ENCODE measurements at places on chromosomes 6 and 20. TPM values are rescaled to one million over a fixed set of nuclear protein-coding genes. Genes with fewer than 3 reads are reported as not detected.

The PRR18 gene
- not detected for total RNA-seq

DNA sequence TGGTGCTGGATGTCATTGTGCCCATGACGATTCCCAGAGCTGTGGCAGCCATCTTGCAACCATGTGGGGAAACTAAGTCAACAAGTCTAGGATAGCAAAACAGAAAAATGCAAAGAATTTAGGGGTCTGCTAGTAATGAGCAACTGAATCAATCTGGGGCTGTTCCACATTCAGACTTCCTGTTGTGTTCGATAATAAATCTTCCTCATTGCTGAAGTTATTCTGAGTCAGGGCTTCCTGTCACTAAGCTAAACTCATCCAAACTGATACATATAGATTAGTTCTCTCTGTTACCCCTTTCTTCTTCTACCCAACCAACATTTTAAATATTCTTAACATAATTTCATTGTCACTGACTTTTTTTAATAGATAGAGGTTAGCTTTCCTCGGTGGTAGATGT lies 205.9 kb downstream of the HACE1 start:
- H3K4me3 ChIP-seq = no peak overlapping the region
- no peak for DNase-seq
- H3K4me1 ChIP-seq = no peaks in the 10 kb centered on the region

- no peaks in the 10 kb centered on the region for H3K4me1 ChIP-seq
- no peak overlapping the region for H3K27ac ChIP-seq
- no peak for DNase-seq
- no peaks in the 10 kb centered on the region for H3K36me3 ChIP-seq
- no peaks in the 10 kb centered on the region for H3K27me3 ChIP-seq
Observed at GRCh38 chr20:20608641-20609040, 103.8 kb downstream of the RALGAPA2 start.

DNA sequence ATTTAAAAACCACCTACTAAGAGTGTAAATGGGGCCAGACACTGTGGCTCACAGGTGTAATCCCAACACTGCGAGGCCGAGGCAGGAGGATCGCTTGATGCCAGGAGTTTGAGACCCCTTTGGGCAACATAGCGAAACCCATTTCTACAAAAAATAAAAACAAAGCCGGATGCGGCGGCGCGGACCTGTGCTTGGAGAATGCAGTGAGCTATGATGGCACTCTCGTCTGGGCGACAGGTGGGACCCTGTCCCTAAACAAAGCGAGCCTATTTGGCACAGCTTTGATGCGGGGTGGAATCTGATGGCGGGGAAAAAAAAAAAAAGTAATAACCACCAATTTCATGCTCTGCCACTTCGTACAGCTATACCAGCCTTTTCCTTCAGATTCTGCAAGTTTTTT lies 1.1 kb downstream of the TCP1 start:
- peaks cover 62% of the 10 kb centered on the region for H3K4me1 ChIP-seq
- H3K36me3 ChIP-seq = peaks cover 43% of the 10 kb centered on the region
- no peaks in the 10 kb centered on the region for H3K27me3 ChIP-seq
- peak overlapping the region; percentile 100 for H3K27ac ChIP-seq

The MAFB gene
- 80.5 TPM for total RNA-seq

DNA sequence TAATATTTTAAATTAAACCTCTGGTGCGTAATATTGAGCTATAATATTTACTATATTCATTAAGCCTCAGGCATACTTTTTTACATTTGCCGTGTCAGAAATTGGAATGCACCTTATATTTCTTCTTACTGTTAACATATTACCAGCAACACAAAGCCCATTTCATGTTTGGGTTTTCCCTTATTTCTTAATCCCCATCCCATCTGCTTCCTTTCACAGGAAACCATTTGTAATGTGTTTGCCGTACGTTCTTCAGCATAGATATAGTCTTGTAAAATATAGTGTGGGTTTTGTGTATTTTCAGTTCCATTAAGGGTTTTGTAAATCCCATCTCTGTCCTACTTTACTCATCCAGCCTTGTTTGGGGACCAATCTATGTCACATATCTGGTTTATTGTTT lies 6.5 kb downstream of the EYS start:
- no peaks in the 10 kb centered on the region for H3K27me3 ChIP-seq
- no peak overlapping the region for H3K4me3 ChIP-seq
- no peaks in the 10 kb centered on the region for H3K4me1 ChIP-seq
- no peaks in the 10 kb centered on the region for H3K36me3 ChIP-seq

The CD24 gene
- total RNA-seq = 86.9 TPM

The CLIC5 gene
- total RNA-seq = 3.4 TPM
